ENCODE measurements at places on chromosomes 1 and 21.

- no peak for DNase-seq
Observed at GRCh38 chr1:62304515-62304914, 14.7 kb downstream of the KANK4 start.

- DNase-seq: peak; percentile 60
Observed at GRCh38 chr21:25561668-25562641, 45.3 kb downstream of the MRPL39 start.

- no peak for DNase-seq
Observed at GRCh38 chr1:3561702-3562101, 49.6 kb downstream of the MEGF6 start.

DNA sequence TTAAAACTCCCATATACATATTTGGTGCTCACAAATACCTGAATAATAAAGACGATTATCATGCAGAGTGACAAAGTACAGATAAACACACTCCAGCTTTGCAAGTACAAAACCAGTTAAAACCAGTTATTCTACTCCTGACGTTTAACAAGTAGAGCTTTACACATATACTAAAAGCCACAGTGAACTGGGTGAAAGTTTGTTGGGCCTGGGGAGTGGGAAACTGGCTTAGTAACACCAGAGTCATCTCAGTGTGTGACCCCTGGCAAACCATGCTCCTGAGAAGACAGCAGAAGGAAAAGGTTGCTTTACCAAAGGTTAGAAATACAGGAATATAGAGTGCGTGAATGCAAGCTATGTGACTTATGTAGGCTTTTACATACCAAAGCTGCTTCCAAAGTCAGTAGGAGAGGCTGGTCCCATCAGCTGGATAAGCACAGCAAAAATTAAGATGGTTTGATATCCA is 148.1 kb downstream of the NRIP1 start:
- peak; percentile 22 for DNase-seq

GRCh38 chr21:35298757-35299156 is 249.7 kb upstream of the RUNX1 start:
- DNase-seq: no peak

DNA sequence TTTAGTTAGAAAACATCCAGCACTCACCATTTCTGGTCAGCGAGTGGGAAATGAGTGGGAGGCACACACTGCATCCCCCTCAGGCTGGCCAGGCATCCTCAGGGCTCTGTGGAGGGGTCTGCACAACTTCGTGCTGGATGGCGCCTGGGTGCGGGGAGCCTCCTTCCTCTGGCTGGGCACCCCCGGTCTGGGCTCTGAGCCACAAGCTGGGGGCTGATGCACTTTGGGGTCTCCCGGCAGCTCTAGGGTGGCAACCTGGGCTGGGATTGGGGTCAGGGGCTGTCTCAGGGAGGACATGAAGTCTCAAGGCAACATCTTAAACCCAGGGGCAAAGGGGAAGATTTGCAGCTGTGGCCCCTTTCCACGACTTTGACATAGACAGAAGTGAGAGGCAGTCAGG is 23.5 kb downstream of the PRDM16 start:
- DNase-seq: no peak

GRCh38 chr1:154861607-154862094 is 8.4 kb downstream of the KCNN3 start:
- DNase-seq: no peak

DNA sequence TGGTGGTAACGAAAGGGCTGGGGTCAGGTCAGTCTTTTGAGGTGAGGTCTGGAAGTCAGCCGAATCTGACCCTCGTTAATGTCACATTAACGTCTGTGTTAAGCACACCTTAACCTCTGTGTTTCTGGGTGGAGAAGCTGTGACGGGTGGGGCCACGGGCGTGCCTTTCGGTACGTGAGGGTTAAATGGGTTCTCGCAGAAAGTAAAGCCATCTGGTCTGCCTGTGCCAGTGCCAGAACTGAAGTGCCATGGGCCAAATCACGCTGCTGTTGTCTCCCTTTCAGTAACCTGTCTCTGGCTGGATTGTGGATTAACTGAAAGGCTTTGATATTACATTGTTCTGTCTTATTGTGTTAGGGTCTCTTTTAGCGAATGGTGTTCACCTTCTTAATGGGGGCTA is 14.4 kb downstream of the URB2 start:
- no peak for DNase-seq

DNA sequence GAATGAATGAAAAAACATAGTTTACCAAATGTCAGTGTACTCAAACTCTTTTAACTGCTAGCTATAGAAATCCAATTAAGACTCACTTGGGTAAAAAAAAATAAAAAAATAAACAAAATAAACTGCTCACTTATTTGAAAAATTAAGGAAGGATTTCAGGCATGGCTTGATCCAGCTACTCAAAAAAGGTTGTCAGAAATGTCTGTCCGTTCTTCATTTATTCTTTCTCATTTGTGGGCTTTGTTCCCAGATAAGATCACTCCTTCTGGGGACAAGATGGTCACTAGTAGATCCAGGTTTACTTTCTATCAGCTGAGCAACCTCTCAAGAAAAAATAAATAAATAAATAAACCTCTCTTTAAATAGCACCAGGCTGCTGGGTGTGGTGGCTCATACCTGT is 26.1 kb upstream of the PAXBP1 start:
- DNase-seq: no peak

DNA sequence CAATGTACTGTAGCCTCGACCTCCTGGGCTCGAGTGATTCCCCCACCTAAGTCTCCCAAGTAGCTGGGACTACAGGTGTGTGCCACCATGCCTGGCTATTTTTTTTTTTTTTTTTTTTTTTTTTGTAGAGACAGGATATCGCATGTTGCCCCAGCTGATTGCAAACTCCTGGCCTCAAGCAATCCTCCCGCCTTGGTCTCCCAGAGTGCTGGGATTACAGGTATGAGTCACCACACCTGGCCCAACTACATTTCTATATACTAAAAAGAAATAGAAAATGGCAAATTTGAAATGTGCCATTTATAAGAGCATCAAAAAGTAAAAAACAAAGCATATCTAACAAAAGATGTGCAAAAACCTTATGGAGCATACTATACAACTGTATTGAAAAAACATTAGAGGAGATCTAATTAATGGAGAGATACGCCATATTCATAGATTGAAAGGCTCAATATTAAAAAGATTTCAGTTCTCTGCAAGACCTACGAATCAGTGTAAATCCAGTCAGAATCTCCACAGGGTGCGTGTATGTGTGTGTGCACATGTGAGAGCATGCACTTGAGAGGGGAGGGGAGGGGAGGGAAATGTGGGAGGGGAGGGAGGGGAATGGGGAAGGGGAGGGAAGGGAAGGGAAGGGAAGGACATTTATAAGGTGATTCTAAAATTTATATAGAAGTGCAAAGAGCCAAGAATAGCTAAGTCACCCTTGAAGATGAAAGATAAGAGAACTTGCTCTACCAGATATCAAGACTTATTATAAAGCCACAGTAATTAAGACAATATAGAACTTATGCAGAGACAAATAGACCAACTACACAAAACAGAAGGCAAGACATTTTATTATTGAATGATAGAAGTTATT is 15.5 kb upstream of the PADI4 start:
- DNase-seq: no peak

DNA sequence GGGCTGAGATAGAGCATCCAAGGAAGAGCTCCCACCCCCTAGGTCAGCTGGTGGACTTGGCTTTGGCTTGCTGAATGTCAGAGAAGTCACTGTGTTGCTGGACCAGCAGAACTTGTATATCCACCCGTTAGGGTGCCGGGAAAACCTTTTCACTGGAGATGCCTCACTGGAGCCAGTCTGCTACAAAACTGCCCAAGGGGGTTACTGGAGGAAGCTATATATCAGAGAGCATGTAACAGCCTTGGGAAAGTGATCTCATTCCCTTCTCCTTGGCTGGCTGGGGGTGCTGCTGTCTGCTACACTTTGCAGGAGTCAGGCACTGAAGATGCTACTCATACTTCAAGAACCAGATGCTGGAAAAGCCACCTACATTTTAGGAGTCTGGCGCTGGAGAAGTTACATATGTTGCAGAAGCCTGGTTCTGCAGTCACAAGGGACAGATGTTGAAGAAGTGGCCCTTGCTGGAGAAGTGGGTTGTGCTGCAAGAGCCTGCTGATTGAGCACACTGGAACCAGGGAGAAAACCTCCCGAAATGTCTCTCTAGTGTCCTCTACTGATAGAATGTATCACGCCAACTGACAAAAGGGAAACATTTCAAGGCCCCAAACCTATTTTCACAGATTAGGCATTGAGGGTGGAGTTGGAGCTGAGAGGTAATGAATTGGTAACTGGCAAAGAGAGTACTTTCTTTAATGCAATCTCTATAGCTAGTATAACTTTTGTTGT is 250.6 kb downstream of the SPATA17 start:
- DNase-seq: no peak

DNA sequence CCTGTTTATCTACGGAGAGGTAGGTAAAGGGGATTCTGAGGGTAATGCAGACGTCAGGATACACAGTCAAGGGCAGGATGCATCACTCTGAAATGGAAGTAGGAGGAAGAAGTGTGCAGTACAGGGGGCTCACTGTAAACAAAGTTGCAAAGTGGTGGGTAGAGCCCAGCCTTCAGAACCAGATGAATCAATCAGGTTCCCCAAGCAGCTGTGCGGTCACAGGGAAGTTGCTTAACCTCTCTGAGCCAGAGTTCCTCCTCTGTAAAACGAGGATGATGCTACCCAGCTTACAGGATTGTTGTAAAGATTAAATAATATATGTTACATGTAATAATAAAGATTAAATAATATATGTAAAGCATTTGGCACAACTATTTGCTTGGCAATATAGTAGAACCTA is 13.5 kb upstream of the MYOM3 start:
- no peak for DNase-seq

DNA sequence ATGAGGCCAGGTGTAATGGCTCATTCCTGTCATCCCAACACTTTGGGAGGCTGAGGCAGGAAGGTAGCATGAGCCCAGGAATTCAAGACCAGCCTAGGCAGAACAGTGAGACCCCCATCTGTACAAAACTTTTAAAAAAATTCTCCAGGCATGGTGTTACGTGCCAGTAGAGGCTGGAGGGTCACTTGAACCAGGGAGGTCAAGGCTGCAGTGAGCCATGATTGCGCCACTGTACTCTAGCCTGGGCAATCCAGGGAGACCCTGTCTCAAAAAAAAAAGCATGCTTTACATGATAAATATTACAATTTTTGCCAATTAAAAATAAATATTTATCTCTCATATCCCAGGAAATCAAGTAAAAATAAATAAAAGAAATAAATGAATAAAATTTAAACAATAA is 17.6 kb upstream of the VPS45 start:
- DNase-seq: no peak

- no peak for DNase-seq
Observed at GRCh38 chr1:85616364-85616705, 35.8 kb downstream of the CCN1 start.
